Substantia nigra (tissue), 51 donors: ENCODE measurements at places on chromosomes 12 and 14.

GRCh38 chr14:101556131-101556530 lies 5.2 kb upstream of the DIO3 start:
- DNase-seq = no peak

GRCh38 chr12:48388938-48389337 lies 38.2 kb upstream of the ZNF641 start:
- DNase-seq = no peak

DNA sequence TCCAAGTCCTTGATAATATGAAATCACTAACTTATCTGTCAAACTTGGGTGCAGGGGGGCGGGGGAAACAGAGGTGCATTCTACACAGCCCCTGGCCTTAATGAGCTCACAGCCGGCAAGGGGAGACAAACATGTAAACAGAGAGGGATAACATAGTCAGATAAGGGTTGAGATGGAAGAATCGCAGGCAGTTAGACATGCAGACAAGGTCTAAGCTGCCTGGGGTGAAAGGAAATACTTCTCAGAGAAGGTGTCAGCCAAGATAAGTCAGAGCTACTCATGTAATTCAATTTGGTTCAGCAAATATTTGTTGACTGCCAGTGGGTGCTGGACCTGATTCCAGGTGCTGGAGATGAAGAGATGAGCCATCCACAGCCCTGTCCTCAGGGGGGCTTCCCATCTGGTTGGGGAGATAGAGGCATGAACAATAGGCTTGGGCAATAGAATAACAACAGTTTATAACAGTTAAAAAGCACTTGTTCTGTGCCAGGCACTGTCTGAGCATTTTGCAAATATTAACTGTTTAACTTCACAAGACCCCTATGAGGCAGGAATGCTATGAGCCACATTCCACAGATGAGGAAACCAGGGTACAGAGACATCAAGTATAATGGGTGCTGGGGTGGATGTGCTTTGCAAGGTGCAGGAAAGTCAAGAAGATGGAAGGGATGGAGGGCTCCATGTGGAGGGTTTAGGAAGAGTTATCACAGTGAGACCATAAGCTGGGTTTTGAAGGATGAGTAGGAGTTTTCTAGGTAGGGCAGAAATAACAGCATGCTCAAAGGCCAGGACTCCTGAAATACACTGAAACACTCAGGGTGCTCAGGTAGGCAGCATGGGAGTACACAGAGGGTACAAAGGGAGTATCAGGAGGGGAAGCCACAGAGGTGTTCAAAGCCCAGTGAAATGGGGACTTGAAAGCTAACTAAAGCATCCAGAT lies 79.0 kb downstream of the WSCD2 start:
- DNase-seq = no peak

DNA sequence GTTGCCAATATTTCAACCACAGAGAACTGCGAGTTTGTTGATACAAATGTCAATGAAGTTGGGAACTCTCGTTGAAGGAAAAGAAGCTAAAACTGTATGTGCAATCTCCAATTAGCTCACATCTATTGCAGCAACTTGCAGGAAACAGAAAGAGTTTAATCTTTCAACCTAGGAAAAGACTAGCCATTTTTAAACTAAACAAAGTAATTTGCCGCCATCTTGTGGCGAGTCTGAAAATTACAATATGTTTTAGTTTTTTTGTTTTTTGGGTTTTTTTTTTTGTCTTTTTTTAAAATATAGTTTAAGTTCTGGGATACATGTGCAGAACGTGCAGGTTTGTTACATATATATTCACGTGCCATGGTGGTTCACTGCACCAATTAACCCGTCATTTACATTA lies 131.2 kb upstream of the FOXG1 start:
- no peak for DNase-seq

DNA sequence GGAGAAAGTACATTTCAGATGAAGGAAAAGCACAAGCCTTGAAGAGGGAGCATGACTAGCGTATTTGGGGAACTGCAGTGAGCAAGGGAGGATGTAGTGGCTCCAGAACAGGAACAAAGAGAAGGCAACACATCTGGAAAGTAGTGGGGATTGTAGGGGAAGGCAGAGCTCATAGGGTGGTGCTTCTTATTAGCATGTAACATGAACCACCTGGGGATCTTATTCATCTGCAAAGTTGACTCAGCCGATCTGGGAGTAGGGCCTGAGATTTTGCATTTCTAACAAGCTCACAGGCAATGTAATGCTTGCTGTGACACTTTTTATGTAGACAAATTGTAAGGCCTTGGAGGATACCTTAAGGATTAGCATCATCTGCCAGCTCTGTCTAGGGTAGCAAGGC lies 447.3 kb downstream of the NELL2 start:
- DNase-seq = no peak
